ENCODE measurements at places on chromosomes 2 and 18.

DNA sequence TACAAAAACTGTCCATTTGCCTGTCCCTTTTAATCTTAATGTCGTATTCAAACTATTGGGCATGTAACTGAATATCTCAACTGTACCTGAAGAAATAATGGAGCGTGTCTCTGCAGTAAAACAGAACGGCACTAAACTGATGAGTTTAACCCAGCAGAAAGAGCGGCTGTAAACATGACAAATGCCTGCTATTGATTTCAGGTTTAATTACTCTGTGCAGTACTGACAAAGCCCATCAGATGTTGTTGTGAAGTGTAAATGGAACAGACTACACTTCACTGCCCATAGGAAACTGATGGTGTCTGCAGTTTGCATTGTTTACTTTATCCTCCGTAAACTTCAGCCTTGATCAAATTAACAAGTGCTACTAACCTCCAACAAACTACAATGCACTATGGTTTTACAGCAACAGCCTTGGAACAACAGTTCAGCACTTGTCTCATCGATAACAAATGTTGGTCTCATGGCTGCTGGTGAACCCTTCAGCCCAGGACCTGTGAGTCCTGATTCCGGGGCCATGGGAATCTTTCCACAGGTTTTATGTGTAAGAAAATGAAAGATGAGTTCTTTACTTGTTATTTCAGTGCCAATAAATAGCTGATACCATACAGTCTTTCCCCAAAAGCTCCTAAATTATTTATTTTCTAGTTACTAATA is 316.5 kb downstream of the CCDC178 start:
- no peak for DNase-seq

- no peak for DNase-seq
Observed at GRCh38 chr18:29962579-29962978, 1080.0 kb downstream of the DSC3 start.

- no peak for DNase-seq
Observed at GRCh38 chr2:195600778-195601177, 56.2 kb upstream of the SLC39A10 start.

GRCh38 chr2:147520817-147521216 is 324.0 kb upstream of the ACVR2A start:
- no peak for DNase-seq

DNA sequence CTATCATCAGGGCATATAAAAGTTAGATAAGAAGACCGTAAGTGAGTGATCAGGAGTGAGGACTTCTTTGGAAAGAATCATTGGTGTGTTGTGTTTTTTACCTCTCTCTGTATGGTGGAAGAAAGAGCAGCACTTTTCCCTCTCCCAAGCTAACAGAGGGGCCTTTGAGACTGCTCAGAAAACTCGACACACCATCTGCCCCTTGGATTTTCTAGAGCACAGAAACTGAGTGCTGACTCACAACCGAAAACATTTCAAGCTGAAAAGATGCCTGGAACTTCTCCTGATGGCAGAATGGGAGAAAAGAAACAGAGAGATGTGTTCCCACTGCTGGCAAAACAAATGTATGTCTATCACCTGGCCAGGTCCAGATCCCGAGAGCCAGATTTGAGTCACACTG is 156.6 kb downstream of the DNAH7 start:
- no peak for DNase-seq

GRCh38 chr2:70039366-70039765 is 47.9 kb upstream of the PCBP1 start:
- DNase-seq, result no peak

DNA sequence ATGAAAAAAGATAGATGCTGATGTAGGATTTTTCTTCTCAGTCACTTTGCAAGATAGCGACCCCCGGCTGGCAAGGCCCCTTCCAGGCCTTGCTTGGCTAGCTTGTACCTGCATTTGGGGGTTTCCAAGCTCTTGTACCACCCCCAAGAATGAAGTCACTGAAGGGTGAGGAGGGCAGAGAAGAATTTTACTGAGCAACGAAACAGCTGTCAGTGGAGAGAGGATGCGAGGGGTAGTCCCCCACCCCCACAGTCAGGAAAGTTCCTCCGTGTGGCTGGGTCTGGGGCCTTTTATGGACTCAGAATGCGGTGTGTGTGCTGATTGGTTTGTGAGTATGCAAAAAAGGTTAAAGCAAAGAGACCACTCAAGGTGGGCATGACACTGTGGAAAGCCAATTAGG is 382.0 kb downstream of the GPD2 start:
- no peak for DNase-seq

DNA sequence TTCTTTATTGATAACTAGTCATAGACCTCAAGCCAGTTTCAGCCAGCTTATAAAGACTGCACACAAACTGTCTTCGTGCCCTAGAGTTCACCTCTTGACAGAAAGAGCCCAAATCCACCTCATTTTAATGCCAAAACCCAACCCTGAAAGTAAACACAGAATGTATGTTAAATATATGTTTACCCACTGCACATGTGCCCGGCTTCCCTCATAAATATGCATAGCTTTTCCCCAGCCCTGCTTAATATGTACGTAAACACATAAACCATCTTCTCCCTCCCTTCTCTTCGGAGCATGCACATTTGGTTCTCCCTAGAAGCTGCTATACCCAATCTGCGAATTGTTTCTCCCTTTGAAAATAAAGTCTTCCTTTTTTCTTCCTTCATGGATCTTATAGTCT is 73.9 kb upstream of the XIRP2 start:
- DNase-seq, result no peak

DNA sequence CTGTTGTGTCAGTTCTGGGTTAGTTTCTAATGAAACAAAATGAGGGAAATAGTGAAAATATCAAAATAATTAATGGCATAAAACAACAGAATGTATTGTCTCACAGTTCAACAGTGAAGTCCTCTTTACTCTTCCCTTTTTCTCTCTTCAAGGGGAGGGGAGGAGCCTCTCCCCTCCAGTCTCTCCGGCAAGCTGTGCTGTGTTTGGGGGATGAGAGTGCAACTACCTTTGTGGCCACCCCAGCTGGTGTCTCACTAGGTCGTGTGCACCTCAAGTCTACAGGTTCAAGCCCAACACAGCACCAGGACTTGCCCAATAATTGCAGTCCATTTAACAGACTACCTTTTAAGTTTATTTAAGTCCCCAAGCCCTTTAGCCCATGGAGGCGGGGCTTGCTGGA is 271.7 kb upstream of the DOK6 start:
- no peak for DNase-seq

DNA sequence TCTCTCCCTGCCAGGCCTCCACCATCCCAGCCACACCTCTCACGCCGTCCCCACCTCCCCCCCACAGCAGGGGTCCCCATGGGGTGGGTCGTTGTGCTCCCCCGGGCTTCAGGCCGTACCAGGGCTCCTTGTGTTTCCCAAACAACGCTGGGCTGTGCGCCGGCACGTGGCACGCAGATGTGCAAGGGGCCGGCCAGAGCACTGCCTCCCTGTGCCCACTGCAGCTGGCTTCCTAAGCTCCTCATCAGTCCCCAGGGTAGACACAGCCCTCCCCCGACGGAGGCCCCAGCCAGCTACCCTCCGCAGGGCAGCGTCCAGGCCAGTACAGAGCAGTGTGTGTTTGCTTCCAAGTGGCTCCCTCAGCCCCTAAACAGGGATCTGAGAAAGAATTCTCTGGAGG is 34.0 kb downstream of the BIN1 start:
- no peak for DNase-seq

- no peak for DNase-seq
Observed at GRCh38 chr2:20444101-20444992, 2.5 kb upstream of the RHOB start.

DNA sequence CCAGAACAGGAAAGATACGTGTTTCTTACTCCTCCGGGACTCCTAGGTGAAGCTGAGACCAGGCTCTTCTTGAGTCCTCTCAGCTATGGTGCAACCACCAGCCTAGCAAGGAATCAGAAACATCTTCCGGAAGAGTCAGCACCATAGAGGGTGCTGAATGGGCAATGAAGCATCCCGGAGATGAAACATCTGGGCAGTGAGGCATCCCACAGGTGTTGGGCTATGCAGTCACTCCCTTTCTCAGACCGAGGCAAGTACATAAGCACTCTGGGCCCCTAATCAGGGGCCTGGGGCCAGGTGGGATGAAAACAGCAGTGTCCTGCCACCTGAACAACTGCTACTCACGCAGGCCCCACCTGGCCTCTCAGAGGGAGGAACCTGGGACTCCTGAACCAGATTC is 1.4 kb upstream of the CAPN10 start:
- no peak for DNase-seq

GRCh38 chr2:234191819-234192407 is 141.4 kb downstream of the SPP2 start:
- no peak for DNase-seq

- DNase-seq, result no peak
Observed at GRCh38 chr2:17863539-17863938, 14.9 kb upstream of the KCNS3 start.

DNA sequence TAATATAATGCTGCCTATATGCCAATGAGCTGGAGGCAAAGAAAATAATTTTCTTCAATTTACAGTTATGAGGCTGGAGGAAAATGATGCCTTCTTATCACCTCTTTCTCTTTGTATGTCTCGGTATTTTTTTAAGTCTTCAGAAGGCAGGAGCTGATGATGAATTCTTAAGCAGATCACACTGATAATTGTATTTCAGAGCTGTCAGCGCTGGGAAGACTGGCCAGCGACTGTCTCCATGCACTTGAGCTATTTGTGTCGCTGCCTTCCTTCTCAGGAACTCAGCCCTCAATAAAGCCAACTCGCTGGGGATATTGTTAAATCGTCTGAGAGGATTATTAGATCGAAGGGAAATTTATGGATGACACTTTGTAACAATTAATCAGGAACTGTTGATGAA is 40.3 kb downstream of the PTGR3 start:
- DNase-seq, result no peak

- DNase-seq, result peak; percentile 1
Observed at GRCh38 chr18:54149078-54149697, 75.3 kb downstream of the MBD2 start.

DNA sequence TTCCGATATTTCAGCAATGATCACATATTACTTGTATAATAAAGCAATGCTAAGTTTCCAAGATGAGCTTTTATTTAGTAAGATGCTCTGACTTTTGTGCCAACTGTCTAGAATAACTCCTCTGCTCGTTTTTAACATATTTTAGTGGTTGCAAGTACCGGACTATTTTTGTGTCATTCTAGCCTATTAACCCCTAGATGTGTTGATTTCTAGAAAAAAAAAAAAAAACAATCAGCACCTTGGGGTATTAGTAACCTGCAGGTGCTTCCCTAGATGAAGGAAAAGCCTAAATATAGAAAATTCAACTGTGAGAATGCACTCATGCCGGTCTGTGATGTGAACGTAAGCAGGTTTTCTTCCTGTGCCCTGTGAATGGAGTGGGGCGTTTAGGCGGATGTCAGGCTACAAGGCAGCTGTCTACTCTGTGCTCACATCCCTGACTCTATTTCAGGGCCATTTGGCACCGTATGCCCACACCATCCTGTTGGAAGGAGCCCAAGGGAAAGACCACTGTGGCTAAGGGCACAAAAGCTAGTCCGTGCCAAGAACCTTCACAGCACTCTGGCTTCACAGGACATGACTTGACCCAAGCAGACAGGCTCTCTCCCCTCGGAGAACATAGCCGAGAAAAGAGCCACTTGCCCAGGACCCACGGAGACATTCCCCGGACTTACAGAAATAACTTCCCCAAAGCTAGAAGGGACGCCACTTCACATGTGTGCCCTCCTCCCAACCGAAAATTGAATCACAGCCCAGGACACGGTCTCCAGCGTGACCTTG is 60.9 kb upstream of the AGAP1 start:
- no peak for DNase-seq

- DNase-seq, result no peak
Observed at GRCh38 chr2:142218471-142218870, 87.7 kb upstream of the LRP1B start.

DNA sequence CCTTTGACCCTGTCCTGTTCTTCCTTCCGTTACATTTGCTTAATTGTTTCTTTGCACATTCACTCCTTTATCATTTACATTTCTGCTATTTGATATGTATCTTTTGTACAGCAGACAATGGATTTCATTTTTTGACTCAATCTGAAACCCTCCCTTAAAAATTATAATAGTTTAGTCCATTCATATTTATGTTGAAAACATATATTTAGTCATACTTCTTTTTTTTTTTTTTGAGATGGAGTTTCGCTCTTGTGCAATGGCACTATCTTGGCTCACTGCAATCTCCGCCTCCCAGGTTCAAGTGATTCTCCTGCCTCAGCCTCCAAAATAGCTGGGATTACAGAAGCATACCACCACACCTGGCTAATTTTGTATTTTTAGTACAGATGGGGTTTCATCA is 95.3 kb upstream of the TGFA start:
- DNase-seq, result no peak

DNA sequence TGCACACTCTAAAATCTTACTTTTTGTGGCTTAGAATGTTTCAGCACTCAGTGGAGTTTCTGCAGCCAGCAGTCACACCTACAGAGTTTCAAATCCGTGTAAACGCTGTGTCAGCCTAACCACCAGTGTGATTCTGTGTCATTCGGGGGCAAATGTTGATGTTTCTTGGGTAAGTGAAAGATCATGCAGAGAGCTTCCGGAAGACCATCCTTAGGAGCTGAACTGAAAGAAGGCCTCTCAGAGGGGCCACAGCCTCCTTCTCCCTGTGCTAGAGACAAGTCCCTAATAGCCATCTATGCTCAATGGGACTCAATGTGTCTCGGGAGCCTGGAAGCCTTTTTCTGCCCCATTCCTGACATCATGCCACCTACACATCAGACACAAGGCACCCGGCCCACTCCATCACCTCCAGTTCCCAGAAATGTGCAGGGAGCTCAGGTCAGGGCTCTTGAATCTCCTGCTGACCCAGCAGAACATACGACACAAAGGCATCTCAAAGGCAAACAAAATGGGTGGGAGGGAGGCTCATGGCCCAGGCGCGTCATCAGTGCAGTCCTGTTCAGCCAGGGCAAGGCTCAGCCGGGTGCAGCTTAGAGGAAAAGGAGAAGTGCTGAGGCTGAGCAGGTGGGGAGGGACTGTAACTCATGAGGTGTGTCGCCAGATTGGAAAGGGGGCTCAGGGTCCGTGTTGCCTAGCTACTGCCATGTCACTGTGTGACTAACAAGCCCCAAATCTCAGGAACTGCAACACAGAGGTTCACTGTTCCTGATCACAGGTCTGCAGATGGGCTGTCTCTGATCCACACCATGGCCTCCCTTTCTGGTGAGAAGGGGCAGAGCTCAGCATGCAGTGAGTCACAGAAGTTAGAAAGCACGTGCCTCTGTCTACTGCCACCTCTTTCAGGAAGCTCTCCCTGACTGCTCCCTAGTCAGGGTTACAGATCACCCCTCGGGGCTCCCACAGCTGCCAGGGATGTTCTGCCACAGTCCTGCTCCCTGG is 82.0 kb downstream of the SMAD7 start:
- no peak for DNase-seq

DNA sequence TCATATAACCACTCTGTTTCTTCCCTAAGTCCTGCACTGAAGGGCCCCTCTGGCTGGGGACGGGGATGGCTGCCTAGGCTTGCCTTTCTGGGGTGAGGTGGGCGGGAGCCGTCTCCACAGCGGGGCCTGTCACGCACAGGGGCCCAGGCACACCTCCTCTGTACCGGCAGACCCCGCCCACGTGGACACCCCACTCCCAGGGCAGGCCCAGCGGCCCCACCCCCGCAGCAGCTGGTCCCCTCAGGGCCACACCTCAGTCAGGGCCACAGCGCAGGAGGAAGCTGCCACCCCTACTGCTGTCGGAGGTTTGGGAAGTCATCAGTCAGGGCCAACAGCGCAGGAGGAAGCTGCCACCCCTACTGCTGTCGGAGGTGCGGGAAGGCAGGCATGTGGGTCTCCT is 257.6 kb upstream of the RAB6C start:
- no peak for DNase-seq

- DNase-seq, result no peak
Observed at GRCh38 chr18:24669015-24669414, 208.6 kb downstream of the HRH4 start.

- no peak for DNase-seq
Observed at GRCh38 chr2:314561-315336, 26.9 kb upstream of the ALKAL2 start.
